ENCODE measurements at places on chromosomes 16 and 17.

GRCh38 chr16:88692861-88693260 is 6.6 kb upstream of the SNAI3 start:
- DNase-seq, result no peak

GRCh38 chr16:13193721-13194120 is 292.3 kb downstream of the SHISA9 start:
- no peak for DNase-seq

GRCh38 chr16:55021595-55022475 is 91.2 kb downstream of the IRX5 start:
- DNase-seq, result no peak

DNA sequence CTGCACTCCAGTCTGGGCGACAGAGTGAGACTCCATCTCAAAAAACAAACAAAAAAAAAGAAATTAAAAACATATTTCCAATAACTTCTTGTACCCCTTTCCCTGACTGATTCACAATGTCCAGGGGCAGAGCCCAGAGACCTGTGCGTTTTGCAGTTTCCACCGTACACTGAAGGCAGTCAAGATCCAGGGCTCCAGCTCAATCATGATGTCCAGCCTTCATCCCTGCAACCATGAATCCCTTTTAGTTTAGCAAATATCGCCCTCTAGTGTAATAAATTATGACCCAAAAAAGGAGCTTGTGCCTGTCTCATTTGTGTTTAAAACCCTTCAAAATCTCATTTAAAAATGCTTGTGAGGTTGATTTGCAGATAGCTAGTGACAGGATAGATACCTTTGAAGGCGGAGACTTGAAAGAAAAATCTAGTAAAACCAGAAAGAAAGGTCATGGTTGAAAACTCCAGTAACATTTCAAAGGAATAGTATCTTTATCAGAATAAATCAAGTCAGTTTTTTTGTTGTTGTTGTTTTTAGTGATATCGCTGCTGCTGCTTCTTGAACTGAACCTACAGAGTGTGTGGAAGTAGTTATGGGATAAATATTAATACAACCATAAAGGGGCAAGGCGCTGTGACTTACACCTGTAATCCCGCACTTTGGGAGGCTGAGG is 3.7 kb upstream of the ERN1 start:
- peak; percentile 65 for DNase-seq

DNA sequence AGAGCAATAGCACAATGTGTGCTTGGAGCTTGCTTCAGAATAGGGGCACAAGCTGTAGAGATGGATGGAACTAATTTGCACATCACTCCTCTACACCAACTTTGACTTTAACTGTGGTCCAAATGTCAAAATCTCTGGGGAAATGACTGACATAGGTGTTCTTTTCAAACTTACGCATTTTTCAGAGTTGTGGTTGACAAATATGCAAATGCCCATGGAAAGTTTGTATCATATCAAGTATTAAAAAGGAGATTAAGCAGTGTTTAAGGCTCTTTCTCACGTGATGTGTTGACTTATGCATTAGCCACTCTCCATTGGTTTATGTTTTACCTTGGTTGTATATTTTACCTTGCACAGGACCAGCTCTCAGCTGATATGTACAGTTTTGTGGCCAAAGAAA is 77.1 kb downstream of the ELAC2 start:
- DNase-seq, result peak; percentile 15

- DNase-seq, result no peak
Observed at GRCh38 chr17:76879691-76880090, 11.5 kb downstream of the MGAT5B start.

DNA sequence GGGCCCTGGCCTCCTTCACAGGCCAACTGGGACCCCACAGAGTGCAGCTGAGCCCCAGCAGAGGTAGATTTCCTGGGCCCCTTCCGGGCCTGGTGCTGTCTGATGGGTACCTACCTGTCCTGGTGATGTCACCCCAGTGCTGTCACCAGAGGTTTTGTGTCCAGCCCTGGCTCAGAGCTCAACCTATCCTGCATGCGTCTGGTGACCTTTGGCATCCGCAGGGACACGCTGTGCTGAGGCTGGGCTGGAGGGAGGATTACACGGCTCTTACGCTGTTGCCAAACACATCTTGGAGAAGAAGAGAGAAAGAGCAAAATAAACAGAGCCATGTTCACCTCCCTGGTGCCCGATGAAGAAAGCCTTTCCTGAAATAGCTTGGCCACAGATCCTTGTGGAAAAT is 70.6 kb upstream of the MED9 start:
- no peak for DNase-seq

GRCh38 chr17:42571435-42572225 is 4.7 kb downstream of the MLX start:
- DNase-seq, result no peak

DNA sequence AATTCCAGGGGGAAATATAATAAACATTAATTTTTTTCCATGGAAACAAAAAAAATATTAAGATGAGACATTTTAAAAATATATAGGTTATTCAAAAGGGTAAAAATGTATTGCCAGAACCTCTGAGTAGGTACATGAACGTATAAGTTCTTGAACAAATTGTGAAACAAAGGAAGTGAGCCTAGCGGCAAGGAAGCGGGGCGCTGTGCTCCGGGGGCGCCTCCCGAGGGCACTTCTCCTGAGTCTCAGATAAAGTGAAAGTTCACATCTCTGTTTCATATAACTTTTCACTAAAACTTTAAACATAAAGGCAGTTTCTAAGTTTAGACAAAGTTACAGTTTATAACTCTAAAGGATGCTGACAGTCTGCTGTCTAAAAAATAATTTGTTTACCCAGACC is 52.3 kb downstream of the TNRC6C start:
- no peak for DNase-seq

GRCh38 chr16:78681743-78682142 is 582.3 kb downstream of the WWOX start:
- DNase-seq, result no peak

Measured in GM10248 (cell line).